H1 (cell line): ENCODE measurements at places on chromosomes 6 and 20.

DNA sequence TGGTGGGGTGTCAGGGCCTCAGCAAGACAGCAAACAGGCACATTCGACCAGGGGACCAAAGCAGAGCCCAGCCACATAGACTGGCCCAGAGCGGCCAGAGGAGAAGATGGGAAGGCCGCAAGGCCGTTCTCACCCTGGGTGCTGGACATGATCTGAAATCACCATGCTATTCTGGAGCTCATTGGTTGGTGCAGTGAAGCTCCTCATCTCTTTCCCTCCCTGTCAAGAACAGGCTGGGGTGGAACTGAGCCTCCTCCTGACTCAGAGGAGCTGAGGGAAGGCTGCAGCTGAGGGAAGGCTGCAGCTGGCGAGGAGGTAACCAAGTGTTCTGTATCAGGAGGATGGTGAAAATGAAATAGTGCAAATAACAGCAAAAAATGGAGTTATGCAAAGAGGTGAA is 80.0 kb downstream of the AKAP7 start:
- H3K4me1 ChIP-seq: no peaks in the 10 kb centered on the region
- no peaks in the 10 kb centered on the region for H3K27me3 ChIP-seq
- no peak for DNase-seq
- no peak overlapping the region for H3K27ac ChIP-seq
- no peaks in the 10 kb centered on the region for H3K36me3 ChIP-seq

DNA sequence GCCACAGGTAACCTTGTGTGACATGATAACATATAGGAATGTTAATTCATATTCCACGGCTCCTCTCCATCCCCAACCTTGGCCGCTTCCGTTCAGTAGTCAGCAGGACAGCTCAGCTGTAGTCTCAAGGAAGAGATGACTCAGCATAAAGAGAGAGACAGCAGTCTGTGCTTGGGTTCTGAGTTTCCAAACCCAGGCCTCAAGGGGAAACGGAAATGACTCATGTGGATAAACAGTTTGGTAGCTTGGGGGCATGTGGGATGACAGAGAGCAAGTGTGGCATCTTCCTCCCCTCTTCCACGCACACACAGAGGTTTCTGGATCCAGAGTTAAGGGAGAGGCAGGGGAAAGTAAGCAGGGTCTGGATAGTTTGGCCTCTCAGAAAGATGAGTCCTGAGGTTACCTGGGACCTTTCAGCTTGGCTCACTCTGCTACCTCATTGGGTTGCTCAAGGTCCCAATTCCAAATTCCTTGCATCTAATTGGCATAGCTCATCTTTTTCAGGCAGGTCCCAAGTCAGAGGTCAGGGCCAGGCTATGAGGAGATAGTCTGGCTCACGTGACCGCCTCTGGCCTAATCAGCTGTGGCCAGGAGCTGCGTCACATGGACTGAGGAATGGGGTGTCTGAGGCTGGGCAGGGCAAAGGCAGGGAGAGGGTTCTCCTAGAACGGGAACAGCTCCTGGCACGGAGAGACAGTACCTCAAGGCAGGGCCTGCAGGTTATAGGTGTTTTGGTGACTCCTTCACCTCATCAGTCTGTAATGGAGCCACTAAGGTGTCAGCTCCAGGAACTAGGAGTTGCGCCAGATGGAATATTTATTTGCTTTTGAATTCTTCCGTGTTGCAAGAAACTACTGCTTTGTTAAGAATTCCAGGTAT is 36.5 kb upstream of the MLN start:
- H3K27me3 ChIP-seq: no peaks in the 10 kb centered on the region
- no peaks in the 10 kb centered on the region for H3K36me3 ChIP-seq
- no peak overlapping the region for H3K4me3 ChIP-seq
- H3K4me1 ChIP-seq: peaks cover 15% of the 10 kb centered on the region
- no peak for DNase-seq

DNA sequence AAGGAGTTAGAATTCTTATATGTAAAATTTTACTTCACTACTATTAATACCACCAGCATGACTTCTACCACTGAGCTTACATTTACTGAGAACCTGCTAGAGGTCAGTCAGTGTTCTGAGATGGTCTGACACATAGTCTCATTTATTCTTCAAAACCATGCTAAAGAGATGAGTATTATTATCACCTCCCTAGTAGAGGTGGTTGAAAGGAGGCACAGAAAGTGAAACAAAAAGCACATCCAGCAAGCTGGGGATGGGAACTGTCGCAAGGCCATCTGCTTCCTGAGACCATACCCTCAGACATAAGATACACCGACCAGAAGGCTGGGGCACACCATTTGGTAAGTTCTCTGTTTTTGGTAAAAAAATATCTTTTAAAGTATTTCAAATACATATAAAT is 137.7 kb downstream of the INSM1 start:
- H3K27ac ChIP-seq: no peak overlapping the region
- no peak overlapping the region for H3K4me3 ChIP-seq
- peaks cover 10% of the 10 kb centered on the region; the same call in 1 of the 2 replicates for H3K36me3 ChIP-seq
- H3K27me3 ChIP-seq: no peaks in the 10 kb centered on the region

DNA sequence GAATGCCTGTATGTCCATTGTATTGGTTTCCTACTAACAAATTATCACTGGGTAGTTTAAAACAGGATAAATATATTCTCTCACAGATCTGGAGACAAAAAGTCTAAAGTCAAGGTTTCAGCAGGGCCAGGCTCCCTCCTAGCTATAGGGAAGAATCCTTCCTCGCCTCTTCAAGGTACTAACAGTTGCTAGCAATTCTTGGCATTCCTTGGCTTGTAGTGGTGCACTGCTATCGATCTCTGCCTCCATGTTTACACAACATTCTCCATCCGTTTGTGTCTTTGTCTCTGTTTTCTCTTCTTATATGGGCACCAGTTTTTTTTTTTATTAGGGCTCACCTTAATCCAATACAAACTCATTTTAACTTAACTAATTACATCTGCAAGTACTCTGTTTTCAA is 48.9 kb downstream of the OR2B6 start:
- no peak overlapping the region for H3K4me3 ChIP-seq
- H3K27ac ChIP-seq: no peak overlapping the region
- no peak for DNase-seq
- H3K36me3 ChIP-seq: no peaks in the 10 kb centered on the region
- no peaks in the 10 kb centered on the region for H3K27me3 ChIP-seq
- H3K4me1 ChIP-seq: peaks cover 17% of the 10 kb centered on the region

GRCh38 chr6:143901885-143902750 is 37.8 kb downstream of the ZC2HC1B start:
- no peaks in the 10 kb centered on the region for H3K4me1 ChIP-seq
- no peaks in the 10 kb centered on the region for H3K36me3 ChIP-seq
- H3K27me3 ChIP-seq: no peaks in the 10 kb centered on the region

GRCh38 chr6:54525731-54526130 is 217.5 kb downstream of the TINAG start:
- DNase-seq: no peak
- no peaks in the 10 kb centered on the region for H3K4me1 ChIP-seq
- no peak overlapping the region for H3K27ac ChIP-seq
- H3K27me3 ChIP-seq: no peaks in the 10 kb centered on the region
- H3K4me3 ChIP-seq: no peak overlapping the region
